ENCODE measurements at places on chromosomes 2 and 18.

DNA sequence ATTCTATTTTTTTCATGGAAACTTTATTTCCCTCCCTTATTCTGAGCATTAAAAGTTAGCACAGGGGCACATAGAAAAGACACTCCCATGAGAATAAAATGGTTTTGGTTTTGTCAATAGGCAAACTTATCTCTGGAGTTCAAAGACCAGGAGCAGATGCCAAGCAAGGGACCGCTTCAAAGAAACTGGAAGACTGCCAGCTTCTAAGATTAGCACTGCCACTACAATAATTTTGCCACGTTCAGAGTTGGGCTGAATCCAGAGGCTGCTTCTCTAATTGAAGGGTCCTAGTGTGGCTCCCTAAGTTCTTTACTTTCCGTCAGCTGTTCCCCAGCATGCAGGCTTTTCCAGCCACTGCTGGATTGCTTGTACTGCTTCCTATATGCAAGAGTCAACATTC, 681.0 kb upstream of the GCFC2 start:
- no peak for DNase-seq

- DNase-seq = no peak
Measured at GRCh38 chr2:85890522-85891176, 1.9 kb upstream of the ST3GAL5 start.

GRCh38 chr2:86358957-86359356, 21.5 kb upstream of the REEP1 start:
- DNase-seq = no peak

DNA sequence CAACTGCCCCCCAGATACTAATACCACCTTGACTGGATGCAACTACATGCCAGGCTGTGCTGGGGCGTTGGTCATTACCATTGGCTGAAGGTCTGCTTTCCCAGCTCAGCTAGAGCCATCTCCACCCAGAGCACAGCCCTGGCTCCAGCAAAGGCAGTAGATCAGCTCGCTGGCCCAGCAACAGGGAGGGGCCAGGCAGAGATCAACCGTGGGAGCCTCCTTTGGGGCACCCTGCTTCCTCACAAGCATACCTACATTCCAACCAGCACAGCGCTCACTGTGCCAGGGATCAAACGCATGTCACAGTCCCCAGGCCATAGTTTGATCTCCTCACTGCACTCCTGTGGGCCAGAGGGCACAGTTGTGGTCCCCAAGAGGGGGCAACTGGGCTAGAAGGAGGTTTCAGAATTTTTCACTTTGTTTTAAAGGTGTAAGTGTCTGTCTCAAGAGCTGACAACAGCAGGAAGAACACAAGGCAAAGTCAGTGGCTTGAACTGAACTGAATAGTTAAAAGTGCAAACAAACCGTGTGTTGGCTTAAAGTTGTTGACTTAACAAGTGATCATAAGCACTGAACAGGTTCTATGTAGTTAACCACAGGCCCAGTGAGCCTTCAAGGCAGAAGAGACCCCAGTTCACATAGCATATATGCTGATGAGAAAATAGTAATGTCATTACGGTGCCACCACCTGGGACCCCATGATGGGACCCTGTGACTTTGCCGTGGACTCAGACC, 70.1 kb upstream of the BZW1 start:
- DNase-seq = no peak

GRCh38 chr2:182266909-182267308, 159.9 kb downstream of the PDE1A start:
- no peak for DNase-seq

DNA sequence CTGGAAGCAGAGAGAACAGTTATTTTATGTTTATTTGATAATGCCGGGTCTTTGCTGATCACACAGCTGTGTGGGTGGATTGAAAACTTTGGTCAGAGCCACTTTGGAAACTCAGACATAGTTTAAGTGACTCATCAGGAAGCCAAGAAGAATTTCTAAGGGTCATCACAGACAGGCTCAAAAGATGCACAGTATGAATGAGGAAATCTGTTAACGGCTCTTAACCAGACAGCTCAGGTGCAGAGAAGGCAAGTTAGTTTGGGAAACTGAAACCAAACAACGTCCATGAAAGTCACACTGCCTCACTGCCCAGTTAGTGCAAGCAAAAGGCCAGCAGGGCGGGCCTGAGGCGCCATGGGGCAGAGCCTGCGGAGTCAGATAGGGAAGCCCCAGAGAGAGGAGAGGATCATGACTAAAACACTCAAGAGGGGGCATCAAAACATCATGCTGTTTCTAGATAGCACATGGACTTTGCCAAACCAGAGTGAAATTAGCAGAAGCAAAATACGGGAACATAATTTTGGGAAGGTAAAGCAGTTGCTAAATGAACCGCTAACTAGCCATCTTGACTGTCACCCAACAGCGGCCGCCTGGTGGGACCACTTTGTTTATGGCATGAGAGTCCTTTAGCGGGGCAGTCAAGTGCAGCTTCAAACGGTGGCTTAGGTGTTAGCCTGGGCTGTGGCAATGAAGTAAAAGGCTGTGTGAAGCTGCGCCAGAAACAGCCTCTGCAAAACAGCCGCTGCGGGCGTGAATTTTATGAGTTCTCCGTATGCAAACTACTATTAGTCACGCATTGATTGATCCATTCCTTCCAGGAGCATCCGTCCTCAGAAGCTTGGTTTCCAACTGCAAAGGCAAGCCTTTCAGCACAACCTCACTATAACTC, 101.2 kb downstream of the KCTD18 start:
- DNase-seq = no peak

DNA sequence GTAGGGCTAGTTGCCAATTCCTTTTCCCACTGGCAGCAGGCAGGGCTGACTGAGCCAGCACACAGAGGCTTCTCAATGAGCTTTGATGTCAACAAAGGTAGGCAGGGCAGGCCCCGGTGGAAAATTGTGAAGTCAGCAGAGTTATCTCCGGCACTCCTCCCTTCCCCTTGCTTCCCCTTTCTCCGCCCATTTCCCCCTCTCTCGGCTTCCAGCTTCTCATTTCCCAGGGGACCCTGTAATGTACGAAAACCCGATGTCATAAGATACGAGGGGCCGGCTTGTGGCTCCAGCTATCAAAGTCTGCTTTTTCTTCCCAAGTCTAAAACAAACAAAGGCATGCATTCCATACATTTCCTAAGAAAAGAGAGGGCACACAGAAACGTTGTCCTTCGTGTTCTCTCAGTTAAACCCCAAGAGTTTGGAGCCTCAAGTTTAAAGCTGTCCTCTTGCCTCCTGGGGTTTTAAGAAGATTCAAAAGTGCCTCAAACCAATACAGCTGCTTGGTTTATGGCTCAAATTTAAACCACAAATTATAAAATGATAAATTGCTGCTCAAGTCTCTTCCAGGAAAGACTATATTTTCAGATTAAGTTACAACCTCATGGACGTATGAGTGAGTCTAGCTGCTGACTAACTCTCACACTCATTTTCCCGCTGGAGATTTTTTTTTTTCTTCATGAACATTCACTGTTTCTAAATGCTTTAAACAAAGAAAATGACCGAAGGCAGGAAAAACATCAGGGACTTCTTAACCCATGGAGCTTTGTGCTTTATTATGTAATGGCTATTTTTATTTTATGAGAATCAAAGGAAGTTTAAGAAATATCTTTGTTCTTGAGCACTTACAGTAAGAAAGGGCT, 27.2 kb upstream of the EML4 start:
- DNase-seq = no peak

DNA sequence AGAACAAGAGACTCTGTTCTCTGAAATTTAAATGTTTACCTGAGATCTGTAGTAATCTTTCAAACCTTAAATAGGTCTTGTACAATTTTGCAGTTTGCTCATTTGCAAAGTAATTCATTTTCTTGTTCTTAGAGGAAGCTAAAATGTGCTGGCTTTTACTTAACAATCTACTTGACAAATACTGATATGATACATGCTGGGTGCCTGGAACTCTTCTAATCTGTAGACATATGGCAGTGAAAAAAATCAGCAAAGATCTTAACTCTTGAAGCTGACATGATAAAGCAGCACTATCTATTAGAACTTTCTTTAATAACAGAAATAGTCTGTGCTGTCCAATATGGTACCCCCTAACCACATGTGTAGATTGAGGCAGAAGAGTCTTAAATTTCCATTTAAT, 1352.8 kb upstream of the SLC39A10 start:
- DNase-seq = no peak

- DNase-seq = no peak
Measured at GRCh38 chr2:42052702-42053481, 5.1 kb downstream of the PKDCC start.

GRCh38 chr18:35045121-35045520, 3.9 kb downstream of the MAPRE2 start:
- no peak for DNase-seq

DNA sequence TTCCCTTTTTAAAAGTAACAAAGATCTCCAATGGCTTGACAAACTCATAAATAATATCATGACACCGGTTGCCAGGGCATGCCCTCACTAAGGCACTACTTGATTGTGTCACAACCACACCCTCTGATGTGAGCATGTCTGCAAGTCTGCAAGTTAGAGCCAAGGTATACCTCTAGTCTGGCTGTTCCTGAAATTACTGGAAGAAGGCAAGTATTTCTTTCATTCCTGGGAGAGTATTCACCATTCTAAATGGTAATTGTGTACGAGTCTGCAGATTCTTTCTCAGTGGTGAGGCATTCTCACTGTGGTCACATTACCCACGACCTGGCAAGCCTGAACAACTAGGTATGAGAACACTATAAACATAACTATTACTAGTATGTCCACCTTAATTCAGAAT, 25.7 kb upstream of the RNU4ATAC start:
- DNase-seq = no peak

GRCh38 chr2:11777066-11777782, 30.8 kb downstream of the LPIN1 start:
- peak; percentile 62 for DNase-seq

- DNase-seq = no peak
Measured at GRCh38 chr2:173124441-173124840, 48.8 kb downstream of the MAP3K20 start.

DNA sequence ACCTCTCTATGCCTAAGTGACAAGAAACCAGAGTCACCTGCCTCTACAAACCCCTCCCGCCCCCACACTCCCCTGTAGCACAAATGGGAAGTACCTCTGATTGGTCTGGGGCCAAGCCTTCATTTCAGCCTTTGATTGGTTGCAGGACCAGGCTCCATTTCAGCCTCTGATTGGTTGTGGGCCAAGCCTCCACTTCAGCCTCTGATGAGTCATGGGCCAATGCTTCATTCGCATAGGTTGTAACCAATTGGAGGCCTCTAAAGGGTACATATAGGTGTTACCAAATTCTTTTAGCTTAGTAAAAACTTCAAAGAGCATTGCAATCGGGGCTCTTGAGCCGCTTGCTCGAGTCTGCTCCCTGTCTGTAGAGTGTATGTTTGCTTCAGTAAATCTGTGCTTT, 25.0 kb downstream of the CCDC102B start:
- no peak for DNase-seq

- peak; percentile 78 for DNase-seq
Measured at GRCh38 chr2:45988879-45989278, 308.3 kb upstream of the EPAS1 start.

GRCh38 chr2:48984922-48985321, 169.4 kb downstream of the FSHR start:
- DNase-seq = no peak

- DNase-seq = peak; percentile 77
Measured at GRCh38 chr2:238098901-238099713, 1.0 kb upstream of the ESPNL start.

DNA sequence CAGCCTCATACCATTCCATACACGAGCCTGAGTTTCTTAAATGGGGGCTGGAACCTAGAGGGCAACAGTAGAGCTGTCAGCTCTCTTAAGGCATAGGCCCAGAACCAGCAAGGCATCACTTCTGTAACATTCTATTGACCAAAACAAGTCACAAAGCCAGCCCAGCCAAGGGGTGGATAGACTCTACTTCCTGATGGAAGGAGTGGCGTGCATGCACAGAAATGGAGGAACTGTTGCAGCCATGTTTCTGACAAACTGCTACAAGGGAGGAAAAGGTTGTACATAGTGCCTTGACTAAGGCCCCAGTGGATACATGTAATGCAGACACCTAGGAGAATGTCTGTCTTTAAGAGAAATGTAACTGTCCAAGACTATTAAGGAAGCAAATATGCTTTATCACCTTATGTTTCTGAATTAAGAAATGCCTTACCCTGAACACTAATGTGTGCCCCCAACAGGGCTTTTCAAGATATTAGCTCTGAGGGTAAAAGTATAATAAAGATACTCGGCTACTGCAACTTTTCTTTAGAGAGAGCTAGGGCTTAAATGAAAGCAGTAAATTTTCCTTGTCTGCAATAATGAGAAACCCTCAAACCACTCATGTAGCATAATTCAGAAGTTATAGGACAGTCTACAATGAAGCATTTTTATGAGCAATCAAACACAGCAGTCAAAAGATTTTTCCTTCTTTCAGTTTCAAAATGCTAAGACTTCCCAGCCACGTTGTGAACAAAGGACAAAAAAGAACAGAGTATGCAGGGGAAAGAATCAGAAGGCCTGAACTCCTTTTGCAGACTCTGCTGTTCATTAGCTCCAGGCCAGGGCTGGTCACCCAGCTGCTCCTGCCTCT, 35.1 kb upstream of the CDC42EP3 start:
- DNase-seq = no peak

DNA sequence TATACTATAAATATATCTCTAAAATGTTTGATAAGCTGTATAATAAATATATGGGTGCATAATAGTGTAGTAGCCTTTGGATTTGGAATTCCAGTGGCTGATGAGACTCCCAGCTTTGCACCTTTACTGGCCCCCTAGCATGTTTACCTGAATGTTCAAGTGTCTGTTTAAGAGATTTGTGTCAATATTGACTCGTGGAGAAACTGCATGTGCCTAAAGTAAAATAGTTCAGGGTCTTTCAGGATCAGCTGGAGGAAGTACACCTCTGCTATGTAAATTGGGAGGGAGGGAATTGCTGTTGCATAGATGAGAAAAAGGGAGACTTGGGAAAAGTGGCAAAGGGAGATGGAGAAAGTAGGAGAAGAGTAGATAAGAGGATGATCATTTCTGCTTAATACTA, 23.9 kb downstream of the ME2 start:
- no peak for DNase-seq

GRCh38 chr2:207950063-207950760, 75.1 kb downstream of the PLEKHM3 start:
- no peak for DNase-seq

DNA sequence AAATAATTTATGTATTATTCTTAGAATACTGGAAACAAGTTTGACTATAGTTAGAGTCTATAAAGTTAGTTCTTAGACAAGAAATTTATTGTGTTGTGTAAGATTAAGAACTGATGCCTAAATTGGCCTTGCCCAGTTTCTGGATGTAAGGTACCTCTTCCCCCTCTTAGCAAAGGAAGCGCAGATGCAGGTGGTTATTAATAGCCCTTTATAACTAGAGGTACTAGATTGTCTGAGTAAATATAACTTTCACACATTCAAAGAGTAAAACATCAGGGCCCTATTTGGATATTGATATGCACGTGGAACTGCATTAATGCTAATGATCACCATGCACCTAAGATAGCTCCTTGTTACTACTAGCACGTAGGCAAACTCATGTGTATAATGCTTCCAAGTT, 100.7 kb downstream of the ZEB2 start:
- DNase-seq = no peak

- no peak for DNase-seq
Measured at GRCh38 chr2:226669249-226669648, 130.4 kb downstream of the IRS1 start.

Measured in osteocyte (in vitro differentiated cells).